ENCODE measurements at places on chromosomes 2 and 18. TPM values are rescaled to one million over a fixed set of nuclear protein-coding genes. Genes with fewer than 3 reads are reported as not detected.

The VWA3B gene
- total RNA-seq = not detected

The GRP gene
- total RNA-seq = not detected

The STON1 gene
- 1.2 TPM for total RNA-seq

The PKP4 gene
- 43.7 TPM for total RNA-seq

The KANSL1L gene
- 9.8 TPM for total RNA-seq

The REG3A gene
- not detected for total RNA-seq

The CAVIN2 gene
- 252 TPM for total RNA-seq

The GCG gene
- total RNA-seq = not detected

The LYPD6 gene
- total RNA-seq = 7.5 TPM

The ASB18 gene
- not detected for total RNA-seq

Data from lung microvascular endothelial cell (primary cell).